NCI-H510A treated with DMSO at 0.1 percent for 48 hours (cell line): ENCODE measurements at places on chromosomes 16 and 17.

GRCh38 chr17:37047631-37048104, 98.9 kb downstream of the AATF start:
- DNase-seq: peak; percentile 91

DNA sequence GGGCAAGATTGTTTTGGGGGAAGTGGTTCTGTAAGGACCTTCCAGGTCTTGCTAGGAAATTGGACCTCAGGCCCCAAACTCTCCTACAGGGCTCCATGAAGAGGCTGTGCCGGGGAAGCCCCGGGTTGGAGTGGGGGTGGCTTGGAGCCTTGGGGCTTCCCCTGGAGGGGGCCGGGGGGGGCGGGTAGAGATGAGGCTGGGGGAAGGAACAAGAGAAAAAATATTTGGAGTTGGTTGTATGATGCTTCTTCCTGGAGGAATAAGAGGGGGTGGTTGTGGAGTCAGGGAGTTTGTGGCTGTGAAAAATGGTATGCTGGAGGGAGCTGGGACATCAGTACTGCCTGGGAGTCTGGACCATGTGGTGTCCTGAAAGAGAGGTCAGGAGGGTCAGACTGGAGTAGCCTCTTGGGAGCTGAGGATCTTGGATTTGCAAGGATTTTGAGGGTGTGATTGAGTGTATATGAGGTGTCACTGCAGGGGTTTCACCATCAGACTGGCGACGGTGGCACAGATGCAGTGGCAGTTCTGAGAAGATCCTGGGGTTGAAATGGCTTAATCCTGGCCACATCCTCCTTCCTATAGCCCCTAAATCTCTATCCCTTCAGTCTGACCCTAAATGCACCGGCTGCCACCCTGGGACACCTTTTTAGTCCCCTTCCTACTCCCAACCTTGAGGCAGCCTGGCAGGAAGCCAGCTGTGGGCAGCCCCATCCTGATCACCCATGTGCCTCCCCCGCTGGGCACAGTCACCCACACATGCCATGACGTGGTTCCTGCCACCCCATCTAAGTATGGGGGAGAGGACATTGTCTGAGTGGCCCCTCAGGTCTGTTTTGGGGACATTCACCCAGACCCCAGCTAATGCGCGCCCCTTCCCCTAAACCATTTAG, 10.9 kb downstream of the RARA start:
- no peak for DNase-seq

GRCh38 chr17:36470499-36470898, 16.0 kb upstream of the ZNHIT3 start:
- no peak for DNase-seq

DNA sequence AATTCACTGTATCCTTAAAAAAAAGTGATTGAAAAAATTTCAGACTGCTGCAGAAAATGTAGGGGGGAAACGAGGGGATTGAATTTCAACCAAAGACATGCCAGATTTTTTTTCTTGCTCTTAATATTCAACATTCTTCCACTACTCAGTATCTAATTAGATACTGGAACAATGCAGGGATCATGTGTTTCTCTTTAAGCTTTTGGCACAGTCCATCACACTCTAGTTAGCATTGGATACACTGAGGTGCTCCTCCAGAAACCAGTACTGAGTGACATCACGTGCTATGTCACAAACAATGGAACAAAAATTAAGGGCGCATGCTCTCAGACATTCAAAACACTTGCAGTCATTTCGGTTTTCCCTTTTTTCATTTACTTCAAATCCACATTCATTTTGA, 298.6 kb upstream of the PSMD7 start:
- DNase-seq: no peak

- DNase-seq: no peak
These were observed 41.2 kb downstream of the GTF3C1 start for GRCh38 chr16:27508476-27508875.

- DNase-seq: no peak
These were observed 53.5 kb upstream of the AKTIP start for GRCh38 chr16:53556521-53556920.

GRCh38 chr17:309361-309888, 43.2 kb downstream of the RPH3AL start:
- DNase-seq: no peak

GRCh38 chr16:89034971-89035668, 58.1 kb upstream of the CBFA2T3 start:
- no peak for DNase-seq

GRCh38 chr17:39671651-39672521, 3.6 kb downstream of the PNMT start:
- peak; percentile 13 for DNase-seq

DNA sequence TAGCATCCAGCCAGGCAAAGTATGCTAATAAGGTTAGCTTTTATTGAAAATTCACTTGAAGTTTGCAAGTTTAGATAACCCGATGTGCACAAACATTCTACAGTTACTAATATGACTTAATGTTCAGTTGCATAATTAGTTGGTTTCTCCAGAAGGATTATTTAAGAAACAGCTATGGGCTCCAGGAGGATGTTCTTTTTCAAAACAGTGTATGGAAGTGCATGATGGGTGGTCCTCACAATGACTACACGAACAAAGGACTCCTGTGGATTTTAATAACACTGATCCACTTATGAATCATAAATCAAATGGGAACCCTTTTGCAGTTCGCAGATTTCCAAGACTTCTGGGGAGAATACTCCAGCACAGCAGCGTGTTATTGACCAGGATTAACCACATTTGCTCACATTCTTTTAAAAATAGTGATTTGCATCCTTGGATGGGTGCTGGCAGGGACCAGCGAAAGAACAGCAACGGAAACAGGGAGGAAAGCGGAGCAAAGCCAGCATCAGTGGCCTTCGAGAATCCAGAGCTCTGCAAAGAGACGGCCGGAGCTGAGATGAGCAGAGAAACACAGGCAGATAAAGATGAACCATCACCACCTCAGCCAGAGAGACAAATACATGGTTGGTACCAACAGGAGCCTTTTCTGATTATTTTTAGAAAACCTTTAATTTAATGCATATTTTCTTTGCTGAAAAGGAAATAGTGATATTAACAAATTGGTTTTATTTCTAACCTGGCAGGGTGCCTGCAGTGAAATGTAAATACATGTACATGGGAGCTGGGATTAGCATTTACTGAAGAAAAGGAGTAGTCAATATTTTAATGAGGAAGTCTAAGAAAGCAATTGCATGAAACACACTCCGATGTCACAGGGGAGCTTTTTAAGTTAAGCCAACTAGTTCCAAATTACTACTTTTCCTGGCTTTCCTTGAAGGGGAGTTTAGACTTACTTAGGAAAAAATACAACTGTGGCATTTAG, 623.2 kb upstream of the ZFHX3 start:
- DNase-seq: no peak

- DNase-seq: peak; percentile 43
These were observed 6.0 kb downstream of the HELZ start for GRCh38 chr17:67238991-67239390.

DNA sequence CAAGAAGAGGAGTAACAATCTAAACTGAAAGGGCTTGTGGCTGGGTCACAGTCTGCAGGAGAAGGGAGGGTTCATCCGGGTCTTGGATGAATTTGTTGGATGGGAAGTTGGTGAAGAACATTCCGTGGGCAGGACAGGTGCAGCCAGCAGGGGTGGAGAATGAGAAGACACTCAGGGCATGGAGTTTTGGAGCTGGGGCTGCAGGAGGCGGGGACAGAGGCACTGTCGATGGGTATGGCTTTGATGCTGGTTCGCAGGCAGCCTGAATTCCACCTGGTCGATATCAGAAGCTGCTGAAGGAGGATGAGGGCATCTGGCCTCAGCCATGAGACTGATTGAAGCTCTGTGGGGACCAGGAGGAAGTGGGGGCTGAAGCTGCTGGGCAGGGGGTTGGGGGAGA, 36.1 kb upstream of the CBFA2T3 start:
- no peak for DNase-seq

DNA sequence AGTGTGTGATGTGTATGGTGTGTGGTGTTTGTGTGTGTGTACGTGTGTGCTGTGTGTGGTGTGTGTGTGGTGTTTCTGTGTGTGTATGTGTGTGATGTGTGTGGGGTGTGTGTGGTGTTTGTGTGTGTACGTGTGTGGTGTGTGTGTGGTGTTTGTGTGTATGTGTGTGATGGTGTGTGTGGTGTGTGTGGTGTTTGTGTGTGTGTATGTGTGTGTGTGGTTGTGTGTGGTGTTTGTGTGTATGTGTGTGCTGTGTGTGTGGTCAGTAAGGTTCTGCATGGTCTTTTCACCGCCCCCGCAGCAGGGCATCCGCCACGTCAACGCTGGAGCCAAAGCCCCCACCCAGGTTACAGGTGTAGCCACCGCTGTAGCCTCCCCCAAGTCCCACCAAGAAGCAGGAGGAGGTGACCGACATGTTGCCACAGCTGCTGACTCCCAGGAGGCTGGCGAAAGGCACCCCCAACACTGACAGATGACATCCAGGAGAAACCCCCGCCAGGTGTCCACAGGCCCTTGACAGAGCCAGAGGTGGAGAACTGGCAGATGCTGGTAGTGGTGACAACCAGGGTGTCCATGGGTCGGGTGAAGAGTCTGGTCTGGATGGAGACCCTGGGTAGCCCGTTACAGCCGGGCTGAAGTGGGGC, 9.3 kb upstream of the KRT17 start:
- DNase-seq: no peak

GRCh38 chr16:8714174-8714573, 39.8 kb downstream of the ABAT start:
- no peak for DNase-seq

- DNase-seq: peak; percentile 55
These were observed at the start of gene PKMYT1 for GRCh38 chr16:2980227-2981176. Gene PKMYT1, minus strand, starts transcription at chr16:2980446. Its CDS starts 789 bp downstream, at chr16:2979657.

DNA sequence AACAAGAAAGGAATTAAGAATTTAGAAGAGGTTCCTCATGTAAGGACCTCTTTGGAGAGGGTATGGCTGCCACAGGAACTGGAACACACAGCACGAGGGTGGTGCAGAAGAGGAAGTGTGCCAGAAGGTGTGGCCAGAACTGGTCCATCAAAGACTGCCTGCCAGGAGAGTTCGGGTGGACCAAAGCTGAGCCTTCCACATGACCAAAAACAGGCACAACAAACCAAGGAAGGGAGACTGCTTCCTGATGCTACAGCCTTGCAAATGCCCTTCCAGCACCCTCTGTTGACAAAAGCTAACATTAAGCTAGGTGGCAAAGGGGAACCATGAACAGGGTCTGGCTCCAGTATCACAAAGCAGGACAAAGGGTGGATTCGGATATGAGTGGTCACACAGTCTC, 125.8 kb upstream of the TMEM97 start:
- DNase-seq: no peak

DNA sequence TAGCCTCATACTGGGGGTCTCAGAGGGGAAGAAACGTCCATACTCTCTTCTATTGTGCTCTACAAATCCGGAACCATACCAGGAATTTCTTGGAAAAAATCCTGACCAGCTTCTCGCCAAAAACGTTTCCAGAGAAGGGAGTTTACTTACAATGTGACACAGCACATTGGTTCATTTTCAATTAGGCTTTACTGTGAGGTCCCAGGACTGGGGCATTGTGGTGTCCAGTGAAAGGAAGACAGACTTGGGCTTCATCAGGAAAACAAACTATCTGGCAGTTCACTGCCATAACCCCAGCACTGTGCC, 14.7 kb downstream of the MPP2 start:
- no peak for DNase-seq

- DNase-seq: no peak
These were observed 39.9 kb downstream of the IQCK start for GRCh38 chr16:19757762-19758595.

DNA sequence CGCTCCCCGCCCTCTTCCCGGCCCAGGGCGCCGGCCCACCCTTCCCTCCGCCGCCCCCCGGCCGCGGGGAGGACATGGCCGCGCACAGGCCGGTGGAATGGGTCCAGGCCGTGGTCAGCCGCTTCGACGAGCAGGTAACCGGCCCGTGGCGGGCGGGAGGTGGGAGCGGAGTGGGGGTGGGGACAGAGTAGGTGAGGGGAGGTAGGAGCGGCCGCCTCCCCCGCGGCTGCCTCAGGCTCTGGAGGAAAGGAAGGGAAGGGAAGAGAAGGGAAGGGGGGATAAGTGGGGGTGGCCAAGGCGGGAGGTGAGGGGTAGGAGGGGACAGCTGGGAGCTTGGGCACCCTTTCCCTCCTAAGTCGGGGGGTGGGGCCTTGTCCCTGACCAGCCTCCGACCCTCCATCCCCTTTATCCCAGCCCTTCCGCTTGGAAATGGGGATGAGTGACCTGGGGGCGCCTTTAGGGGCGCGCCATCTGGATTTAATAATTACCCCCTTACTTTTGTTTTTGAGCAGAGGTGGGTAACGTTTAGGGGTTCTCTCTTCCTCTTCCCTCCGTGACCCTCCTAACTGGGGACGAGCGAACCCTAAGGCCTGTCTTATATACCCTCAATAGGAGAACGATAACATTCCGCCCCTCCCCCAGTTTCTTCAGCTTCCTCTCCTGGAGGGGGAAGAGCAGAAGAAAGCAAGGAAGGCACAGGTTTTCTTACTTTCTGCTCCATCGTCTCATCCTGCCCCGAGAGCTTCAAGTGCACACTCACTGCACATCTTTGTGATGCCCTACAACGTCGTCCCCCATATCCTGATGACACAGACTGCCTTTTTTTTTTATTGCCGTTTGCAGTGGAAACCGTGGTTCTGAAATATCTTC, 694 bp downstream of the NF1 start:
- DNase-seq: peak; percentile 67

- DNase-seq: no peak
These were observed 10.7 kb downstream of the GUCY2D start for GRCh38 chr17:8012996-8013640.

- peak; percentile 50 for DNase-seq
These were observed 39.7 kb upstream of the PVALEF start for GRCh38 chr17:81125573-81126081.

- no peak for DNase-seq
These were observed 4.9 kb upstream of the PHAF1 start for GRCh38 chr16:67104845-67105244.

DNA sequence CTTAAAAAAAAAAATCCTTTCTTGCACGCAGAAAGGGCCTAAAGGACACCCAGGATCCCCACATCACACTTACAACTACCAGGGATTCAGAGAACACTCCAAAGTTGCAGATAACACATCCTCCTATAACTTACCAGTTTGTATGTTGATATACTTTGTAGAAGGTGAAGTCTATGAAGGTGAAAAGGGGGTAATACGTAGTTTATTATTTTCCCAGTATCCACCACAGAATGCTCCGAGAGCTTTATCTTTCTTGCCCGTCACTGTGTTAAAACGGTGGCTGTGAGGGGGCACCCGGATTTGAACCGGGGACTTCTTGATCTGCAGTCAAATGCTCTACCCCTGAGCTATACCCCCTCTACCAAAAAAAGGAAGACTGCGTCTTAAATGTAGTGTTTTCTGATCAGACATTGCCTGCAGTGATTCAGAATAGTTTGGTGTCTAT, 7.9 kb upstream of the RPL23 start:
- DNase-seq: no peak

- no peak for DNase-seq
These were observed 32.1 kb upstream of the RPH3AL start for GRCh38 chr17:384622-385177.

- no peak for DNase-seq
These were observed 21.9 kb downstream of the ATP2C2 start for GRCh38 chr16:84390131-84390785.
